ENCODE measurements at places on chromosomes 16 and 17.
A peak's percentile ranks its signal among the peaks of the same experiment; 100 is the strongest.

DNA sequence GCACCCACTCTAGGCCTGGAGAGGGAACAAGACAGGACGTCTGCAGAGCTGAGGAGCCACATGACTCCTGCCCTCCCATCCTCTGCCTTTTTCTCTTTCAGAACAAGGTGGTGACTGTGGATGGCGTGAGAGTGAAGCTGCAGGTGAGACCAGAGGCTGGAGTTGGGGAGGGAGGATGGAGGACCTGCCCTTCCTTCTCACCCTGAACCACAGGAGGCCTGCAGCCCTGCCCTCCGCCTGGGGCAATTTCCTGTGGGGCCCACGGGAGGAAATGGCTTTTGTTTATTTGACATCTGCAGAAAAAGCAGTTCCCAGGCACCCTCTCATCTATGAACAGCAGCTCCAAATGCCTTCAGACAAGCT is 5.1 kb downstream of the RAB37 start:
- peak; percentile 85 for DNase-seq

GRCh38 chr17:44840936-44841335 is 6.7 kb upstream of the HIGD1B start:
- DNase-seq = no peak

DNA sequence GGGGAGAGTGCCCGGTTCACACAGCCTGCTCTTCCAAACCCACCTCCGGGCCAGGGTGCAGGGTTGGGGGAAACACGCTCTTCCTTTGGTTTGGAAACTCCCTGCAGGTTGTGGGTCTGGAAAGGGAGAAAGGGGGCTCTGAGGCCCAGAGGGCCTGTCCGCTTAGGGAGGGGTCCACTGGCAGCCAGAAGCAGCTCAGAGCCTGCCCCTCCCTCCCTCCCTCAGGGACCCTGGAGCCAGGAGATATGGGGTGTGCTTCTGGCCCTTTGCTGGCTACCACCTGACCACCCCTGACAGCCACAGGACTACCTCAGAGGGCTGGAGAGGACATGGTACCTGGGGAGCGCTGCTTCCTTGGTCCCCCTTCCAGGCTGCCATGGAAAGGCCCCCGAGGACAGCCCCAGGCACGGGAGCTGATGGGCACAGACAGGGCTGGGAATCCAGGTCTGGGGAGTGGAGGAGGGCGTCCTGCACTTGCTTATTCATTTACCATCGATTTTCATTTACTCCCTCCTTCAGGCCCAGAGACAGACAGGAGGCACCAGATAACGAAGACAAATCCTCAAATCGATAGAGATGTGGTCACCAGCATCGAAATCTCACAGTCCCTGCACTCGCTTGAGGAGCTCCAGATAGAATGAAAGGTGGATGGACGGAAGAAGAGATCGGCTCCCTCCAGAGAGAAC is 48.4 kb upstream of the DOC2B start:
- DNase-seq = no peak

- no peak for DNase-seq
Observed at GRCh38 chr16:1877089-1877488, 5.1 kb upstream of the MEIOB start.

- no peak for DNase-seq
Observed at GRCh38 chr16:48511071-48511540, 98.9 kb downstream of the N4BP1 start.

DNA sequence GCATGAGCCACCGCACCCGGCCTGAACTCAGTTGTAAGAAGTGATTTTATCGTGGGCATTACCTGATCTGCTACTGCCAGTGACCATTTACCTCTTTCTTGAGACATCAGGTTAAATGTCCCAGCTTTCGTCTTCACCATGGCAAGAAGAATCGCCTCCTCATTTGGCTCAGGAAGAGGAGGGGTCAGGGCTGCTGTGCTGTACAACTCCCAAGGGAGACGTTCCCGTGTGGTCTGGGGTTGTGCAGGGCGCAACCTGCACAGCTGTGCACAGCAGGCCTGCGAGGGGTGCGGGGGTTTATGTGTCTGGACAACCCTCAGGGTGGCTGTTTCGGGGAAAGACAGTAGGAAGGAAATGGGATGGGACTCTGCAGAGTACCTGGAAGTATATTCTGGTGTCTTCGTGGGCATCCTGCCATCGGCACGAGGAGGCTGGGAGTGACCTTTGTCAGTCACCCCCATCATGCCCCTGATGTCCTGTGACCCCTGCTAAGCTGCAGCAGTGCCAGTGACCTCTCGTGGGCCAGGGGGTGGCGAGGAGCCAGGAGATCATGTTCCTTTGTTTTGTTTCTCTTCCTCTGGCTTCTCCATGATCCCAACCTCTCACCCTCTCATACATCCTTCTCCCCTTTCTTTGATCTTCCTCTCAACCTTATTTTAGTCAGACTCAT is 27.3 kb downstream of the CIBAR2 start:
- DNase-seq = no peak

- no peak for DNase-seq
Observed at GRCh38 chr17:27622986-27623385, 8.0 kb upstream of the LGALS9 start.

GRCh38 chr17:1447052-1447451 is 9.0 kb downstream of the CRK start:
- DNase-seq = no peak

DNA sequence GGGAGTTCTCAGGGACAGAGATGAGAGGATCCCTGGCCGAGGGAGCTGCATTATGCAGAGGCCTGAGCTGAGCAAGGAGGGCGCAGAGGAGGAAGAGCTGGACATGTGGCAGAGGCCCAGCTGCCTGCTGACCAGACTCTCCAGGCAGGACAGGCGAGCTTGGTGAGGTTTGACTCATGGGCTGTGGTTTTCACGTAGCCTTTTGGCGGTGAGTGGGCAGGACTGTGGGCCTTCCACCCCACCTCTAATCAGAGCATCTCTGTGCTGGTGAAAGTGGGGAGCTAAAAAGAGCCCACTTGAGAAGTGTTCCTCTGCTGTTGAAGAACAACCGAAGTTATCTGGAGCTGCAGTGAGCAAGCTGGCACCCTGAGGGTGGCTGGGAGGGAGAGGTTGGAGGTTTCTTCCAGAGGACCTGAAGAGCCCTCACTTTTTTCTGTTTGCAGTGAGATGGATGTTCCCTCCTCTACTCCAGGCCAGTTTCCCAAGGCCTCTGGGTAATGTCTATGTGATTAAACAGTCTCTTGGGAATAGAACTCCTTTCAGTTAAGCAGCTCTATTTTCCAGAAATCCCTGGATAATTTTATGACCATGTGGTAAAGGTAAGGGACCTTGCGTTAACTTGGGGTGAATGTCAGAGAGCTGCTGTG is 11.9 kb downstream of the EPN2 start:
- no peak for DNase-seq

- DNase-seq = no peak
Observed at GRCh38 chr17:27808628-27809027, 8.3 kb upstream of the NOS2 start.

DNA sequence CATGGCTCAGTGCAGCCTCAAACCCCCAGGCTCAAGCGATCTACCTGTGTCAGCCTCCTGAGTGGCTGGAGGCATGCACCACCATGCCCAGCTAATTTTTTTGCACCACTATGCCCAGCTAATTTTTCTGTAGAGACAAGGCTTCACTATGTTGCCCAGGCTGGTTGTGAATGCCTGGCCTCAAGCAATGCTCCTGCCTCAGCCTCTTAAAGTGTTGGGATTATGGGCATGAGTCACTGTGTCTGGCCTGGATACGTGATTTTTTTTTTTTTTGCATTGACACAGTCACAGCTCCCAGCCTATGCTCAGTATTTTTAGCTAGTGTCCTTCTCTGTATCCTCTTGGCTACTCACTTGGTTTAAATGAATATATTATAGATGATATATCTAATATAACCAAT is 377.0 kb upstream of the TNRC6C start:
- no peak for DNase-seq

DNA sequence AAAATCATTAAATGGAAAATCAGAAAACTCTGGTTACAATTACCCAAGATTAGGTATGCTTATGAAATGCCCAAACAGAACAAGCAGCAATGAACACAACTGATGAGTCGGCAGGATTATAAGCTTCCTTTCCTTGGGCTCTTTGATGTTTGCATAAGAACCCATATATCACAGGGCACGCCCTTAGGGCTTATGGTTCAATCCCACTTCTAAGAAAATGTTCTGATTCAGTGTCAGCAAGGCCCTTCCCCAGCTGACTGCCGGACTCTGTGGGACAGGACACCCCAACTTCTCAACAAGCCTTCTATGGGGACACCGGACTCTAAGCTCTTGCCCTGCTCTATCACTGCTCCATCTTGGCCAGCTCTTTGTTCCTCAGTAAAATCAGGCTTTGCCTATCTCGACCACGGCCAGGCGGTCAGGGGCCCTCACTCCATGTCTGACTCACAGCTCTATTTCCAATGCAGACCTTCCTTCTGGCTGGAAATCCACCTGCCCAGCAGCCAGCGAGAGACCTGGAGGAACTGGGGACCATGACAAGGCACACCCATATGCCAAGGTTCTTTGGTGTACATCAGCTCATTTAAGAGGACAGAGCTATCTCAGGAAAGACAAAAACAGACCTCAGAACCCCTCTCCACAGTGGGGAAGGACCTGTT is 26.8 kb downstream of the LITAFD start:
- DNase-seq = no peak

- DNase-seq = peak; percentile 83
Observed at GRCh38 chr17:27879987-27880608, 13.1 kb downstream of the LYRM9 start.

DNA sequence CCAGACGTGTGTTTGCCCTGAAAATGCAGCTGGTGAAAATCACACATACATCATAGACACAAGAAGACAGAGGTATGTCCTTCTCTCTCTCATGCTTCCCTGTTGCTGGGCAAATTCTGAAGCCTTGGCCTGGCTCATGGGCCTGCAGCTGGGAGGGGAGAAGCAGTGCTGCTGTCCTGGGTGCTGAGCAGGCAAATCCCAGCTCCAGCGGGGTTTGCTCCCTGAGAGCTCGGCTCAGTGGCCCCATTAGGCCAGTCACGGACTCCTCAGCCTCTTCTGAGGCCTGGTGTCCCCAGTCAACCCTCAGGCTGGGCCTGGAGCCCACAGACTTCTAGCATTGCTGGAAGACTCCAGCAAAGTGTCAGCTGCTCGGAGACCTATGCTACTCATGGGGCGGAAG is 11.7 kb downstream of the RHBDL3 start:
- DNase-seq = no peak

DNA sequence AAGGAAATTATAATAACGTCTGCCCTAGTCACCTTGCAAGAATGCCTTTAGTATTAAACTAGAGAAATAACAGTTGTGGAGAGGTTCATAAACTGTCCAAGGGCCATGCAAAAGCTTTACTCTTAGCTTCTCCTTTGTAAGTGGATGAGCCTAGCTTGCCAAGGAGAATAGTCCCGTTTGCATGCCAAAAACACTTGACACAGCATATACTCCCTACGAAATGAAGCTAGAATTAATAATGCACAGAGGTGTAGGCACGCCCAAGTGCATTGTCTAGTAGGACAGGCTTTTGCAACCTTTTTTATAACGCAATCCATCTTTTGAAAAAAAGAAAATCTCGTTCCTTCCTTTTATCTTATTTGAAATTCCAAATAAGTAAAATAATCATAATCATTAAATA is 12.8 kb upstream of the CDRT4 start:
- DNase-seq = no peak

GRCh38 chr16:12504312-12504711 is 299.4 kb downstream of the CPPED1 start:
- DNase-seq = no peak

DNA sequence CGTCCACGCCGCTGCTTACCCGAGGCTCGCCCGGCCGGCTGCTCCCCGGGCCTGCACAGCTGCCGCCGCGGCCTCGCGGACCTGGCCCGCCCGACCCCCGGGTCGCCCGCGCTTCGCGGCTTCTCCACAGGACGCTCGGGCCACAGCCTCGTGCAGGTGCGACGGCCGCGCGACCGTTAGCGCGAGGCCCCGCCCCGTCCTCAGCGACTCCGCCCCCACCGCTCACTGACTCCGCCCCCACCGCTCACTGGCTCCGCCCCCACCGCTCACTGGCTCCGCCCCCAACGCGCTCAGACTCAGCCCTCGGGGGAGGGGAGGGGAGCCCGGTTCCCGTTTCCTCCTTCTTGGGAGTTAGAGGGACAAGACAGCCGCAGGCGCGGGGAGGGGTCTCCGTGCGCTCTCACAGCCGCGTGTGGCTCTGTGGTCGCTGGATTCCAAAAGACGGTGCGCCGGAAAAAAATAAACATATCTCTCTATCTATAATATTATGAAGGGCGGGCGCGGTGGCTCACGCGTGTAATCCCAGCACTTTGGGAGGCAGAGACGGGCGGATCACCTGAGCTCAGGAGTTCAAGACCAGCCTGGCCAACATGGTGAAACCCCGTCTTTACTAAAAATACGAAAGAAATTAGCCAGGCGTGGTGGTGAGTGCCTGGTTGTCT is at the start of gene MEIOB:
Gene MEIOB (minus strand): TSS at position 191 of the 662 bp plus-strand sequence. CDS start 3,989 bp downstream, outside the sequence.
- peak; percentile 50 for DNase-seq

- DNase-seq = peak; percentile 93
Observed at GRCh38 chr17:4899341-4900230, at the start of gene C17orf107. C17orf107 (plus strand) TSS chr17:4899536; CDS start chr17:4899763, 227 bp downstream.

- DNase-seq = peak; percentile 41
Observed at GRCh38 chr17:65558683-65559460, 2.6 kb downstream of the AXIN2 start.

Measured in activated naive CD4-positive, alpha-beta T cell treated with anti-CD3 and anti-CD28 coated beads, Interleukin-2, amount 10 ng/mL, durations not matched to agents 7 days and 5 days (primary cell).